ENCODE measurements at places on chromosomes 7 and 10.

GRCh38 chr10:84138478-84139125 is 707 bp upstream of the GHITM start:
- no peak for DNase-seq

GRCh38 chr7:1972744-1973143 is 260.0 kb downstream of the MAD1L1 start:
- DNase-seq, result no peak

DNA sequence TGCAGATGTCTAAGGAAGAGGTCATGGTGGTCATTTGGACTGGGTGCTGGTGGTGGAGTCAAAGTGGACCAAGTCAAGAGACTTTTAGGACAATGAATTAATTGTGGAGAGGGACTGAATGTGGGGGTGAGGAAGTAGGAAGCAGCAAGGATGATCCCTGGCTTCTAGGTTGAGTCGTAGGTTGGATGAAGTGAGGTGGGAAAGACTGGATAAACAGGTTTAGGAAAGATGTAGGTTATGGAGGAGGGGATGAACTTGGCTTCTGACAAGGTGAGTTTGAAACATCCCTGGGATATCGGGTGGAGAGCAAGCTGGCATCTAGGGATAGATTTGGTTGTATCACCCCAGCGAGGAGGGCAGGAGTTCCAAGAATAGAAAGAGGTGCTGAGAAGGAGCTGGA is 7.6 kb downstream of the SEMA4G start:
- no peak for DNase-seq

DNA sequence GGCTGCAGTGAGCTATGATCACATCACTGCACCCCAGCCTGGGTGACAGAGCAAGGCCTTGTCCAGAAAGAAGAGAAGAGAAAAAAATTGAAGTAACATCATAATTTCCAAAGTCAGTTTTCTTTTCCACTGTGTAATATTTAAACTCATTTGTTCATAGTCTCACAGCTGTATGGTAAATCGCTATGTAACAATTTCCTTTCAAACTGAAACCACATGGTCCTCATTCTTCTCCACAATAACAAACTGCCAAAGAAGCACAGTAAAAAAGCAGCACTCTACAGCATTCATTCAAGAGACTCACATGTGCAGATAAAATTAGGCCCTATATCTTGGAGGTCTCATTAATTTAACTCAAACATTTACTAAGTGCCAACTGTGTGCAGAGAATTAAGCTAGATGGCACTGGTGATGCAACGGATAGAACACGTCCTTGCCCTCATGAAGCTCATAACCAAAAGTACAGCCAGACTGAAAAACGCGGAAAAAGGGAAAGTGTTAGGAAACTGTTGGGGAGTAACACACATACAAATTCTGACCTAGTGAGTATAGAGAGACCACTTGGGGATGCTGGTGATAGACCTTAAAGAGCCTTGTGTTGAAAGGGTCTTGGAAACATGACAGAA is 174.0 kb upstream of the KCTD7 start:
- DNase-seq, result no peak

DNA sequence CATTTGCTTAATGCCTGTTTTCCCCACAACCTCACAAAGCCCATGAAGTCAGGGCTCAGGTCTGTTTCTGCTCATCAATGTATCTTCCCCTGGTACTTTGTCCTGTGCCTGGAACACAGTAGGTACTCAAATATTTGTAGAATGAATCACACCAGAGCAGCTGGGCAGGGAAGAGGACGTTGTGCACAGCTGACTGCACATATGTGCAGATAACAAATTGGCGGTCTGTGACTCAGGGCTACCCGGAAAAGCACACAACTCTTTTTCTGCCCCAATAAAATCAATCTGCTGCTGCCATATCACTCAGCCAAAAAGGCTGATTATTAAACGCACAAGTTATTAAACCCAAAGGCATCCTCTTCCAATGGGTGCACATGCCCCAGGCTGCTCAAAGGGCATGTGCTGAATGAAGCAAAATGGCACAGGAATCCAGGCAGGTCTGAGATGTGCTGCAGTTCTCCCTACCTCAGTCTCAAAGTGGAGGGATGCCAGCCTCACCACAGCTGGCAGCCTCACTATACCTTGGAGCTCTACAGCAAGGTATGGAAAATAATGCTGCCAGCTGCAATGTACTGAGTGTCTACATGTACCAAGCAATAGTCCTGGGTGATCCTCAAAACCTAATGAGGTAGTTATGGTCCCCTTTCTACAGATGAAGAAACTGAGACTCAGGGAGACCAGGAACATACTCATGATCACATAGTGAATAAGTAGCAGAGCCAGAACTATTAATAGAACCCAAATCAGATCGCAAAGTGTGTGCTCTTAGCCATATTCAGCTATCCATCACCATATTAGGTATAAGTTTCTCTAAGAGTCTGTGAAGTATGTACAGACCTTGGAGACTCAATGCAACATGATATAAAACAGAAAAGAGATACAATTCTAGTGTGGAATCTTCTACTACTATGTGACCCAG is 43.4 kb downstream of the SORBS1 start:
- no peak for DNase-seq

- no peak for DNase-seq
Observed at GRCh38 chr10:105150259-105150880, 509.3 kb downstream of the SORCS3 start.

DNA sequence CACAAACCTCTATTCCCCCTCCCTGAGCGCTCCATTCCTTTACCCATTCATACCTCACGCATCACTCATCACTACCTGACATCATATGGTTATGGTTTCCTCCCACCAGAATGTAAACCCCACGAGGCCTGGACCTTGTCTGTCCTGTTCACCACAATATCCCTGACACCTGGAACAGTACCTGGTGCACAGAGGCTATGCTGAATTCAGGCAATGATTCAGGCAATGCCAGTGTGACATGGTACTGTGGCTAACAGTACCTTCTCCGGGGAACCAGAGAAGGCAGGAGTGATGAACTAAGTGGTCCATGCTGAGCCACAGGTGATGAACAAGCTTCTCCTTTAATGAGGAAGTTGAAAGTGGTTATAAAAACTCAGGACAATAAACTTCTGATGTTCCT is 202.5 kb upstream of the PLXNA4 start:
- no peak for DNase-seq

DNA sequence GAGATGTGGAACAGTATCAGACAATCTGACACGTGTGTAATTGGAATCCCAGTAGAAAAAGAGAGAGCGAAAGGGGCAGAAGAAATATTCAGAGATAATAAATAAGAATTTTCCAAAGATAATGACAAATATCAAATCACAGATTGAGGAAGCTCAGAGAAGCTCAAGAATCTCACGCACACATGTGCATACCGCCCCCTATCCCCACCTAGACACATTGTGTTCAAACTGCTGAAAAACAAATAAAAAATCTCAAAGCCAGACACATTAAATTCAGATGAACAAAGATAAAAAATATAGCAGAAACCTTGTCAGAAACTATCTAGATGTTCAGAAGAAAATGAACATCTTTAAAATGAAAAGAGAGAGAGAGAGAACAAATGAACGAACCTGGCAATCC is 17.2 kb downstream of the SFR1 start:
- no peak for DNase-seq

DNA sequence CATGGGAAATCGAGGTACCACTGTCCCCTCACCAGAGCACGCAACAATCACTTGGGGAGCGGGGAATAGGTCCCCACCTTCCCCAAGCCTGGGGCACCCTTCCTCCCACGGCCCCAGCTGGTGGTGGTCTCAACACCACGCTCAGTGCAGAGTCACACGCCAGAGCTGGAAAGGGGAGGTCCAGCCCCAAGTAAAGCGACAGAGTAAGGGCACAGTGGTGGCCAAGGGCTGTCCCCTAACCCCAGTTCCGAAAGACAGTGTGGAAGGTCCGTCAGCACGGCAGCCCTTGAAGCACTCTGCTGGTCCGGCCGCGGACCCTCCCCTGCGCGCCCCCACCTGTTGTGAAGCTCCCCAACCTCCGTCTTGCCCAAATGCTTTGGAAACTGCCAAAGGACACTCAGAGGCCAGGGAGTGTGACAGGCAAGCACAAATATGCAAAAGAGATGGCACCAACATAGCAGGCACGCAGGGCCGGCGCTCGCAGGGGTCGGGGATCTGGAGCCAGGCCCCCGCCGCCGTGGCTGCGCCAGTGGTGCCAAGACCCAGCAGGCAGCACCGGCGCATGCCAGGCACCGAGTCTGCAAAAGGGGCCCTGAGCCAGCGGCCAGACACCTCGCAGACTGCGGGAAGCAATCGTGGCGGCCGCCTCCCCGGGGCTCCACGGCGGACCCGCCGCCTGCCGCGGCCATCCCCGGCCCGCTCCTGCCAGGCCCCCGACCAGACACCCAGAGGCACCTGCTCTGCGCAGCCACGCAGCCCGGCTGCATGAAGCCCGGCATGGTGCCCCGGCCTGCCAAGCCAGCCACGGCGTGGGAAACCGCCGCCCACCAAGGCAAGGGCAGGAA is 51.6 kb upstream of the SRRM3 start:
- no peak for DNase-seq

All from NCI-H1436 treated with DMSO at 0.1 percent for 48 hours (cell line).